ENCODE measurements at places on chromosomes 2 and 18.

DNA sequence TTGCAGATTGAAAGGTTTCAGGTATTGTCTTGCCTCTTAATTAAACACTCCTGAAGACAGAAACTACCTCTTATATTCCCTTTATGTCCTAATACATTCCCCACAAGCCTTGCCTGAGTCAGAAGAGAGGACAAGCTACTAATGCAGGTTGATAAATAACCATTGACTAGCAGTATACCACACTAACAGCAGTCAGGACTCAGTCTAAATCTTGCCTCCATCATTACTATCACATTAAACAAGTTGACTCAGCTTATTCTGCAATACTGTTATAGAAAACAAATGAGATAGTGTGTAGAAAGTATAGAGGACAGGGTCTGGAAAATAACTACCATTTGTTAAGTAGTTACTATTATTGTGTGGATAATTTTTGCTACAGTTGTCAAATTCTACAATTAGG lies 63.8 kb downstream of the TTC21B start:
- no peak overlapping the region for H3K27ac ChIP-seq
- DNase-seq = no peak
- H3K4me3 ChIP-seq = no peak overlapping the region

GRCh38 chr2:195021711-195022507 lies 635.1 kb upstream of the SLC39A10 start:
- no peak overlapping the region for H3K27ac ChIP-seq
- H3K36me3 ChIP-seq = no peaks in the 10 kb centered on the region
- no peaks in the 10 kb centered on the region for H3K27me3 ChIP-seq
- H3K4me1 ChIP-seq = no peaks in the 10 kb centered on the region

- H3K27ac ChIP-seq = no peak overlapping the region
- no peak for DNase-seq
- H3K4me1 ChIP-seq = peaks cover 8% of the 10 kb centered on the region
- no peaks in the 10 kb centered on the region for H3K27me3 ChIP-seq
These were observed 52.6 kb downstream of the SMAD2 start for GRCh38 chr18:47877892-47878291.

- no peaks in the 10 kb centered on the region for H3K4me1 ChIP-seq
- H3K27ac ChIP-seq = no peak overlapping the region
- peaks cover 68% of the 10 kb centered on the region for H3K36me3 ChIP-seq
- DNase-seq = no peak
- no peaks in the 10 kb centered on the region for H3K27me3 ChIP-seq
- no peak overlapping the region for H3K4me3 ChIP-seq
These were observed 112.5 kb downstream of the PIK3C3 start for GRCh38 chr18:42067518-42067917.

DNA sequence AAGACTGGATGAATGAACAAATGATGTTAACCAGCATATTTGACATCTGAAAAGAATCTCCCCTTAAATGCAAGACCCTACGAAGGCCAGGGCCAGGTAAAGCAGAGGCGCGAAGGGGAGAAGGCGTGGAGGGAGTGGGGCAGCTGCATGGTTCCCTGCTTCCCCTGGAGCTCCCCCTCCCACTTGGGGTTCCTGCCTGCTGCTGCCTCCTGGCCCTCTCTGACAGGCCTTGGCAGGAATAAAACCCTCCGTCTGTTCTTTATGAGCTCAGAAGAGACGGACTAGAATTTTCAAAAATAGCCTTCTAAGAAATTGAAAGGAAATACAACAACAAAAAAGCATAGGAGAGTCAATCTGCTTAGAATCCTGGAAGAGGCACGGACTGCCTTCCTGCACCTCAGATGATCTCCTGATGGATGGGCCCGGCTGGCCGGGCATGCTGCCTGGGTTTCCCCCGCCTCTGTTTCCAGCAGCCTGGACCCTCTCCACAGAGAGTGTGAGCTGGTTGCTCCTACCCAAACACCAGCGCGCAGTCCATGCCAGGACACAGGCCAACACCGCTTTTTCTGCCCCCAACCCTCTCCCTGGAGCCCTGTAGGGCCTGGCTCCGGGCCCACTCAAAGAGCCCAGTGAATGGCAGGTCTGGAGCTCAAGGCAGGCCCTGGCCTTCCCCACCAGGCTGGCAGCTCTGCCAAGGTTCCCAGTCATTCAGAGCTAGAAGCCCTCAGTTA lies 23.9 kb downstream of the CFAP65 start:
- peak; percentile 40 for DNase-seq
- no peak overlapping the region for H3K27ac ChIP-seq
- no peaks in the 10 kb centered on the region for H3K27me3 ChIP-seq
- H3K36me3 ChIP-seq = no peaks in the 10 kb centered on the region
- no peak overlapping the region for H3K4me3 ChIP-seq
- H3K4me1 ChIP-seq = no peaks in the 10 kb centered on the region

Measured in stomach (tissue), 19 donors.